Left renal cortex interstitium (tissue), 4 donors: ENCODE measurements at places on chromosomes 11 and 22.

- no peak for DNase-seq
These were observed 186.6 kb downstream of the CEP164 start for GRCh38 chr11:117514256-117514655.

GRCh38 chr11:61083601-61084147 lies 18.6 kb upstream of the CD5 start:
- DNase-seq, result no peak

- no peak for DNase-seq
These were observed 61.1 kb downstream of the KIAA1671 start for GRCh38 chr22:25013607-25014006.

DNA sequence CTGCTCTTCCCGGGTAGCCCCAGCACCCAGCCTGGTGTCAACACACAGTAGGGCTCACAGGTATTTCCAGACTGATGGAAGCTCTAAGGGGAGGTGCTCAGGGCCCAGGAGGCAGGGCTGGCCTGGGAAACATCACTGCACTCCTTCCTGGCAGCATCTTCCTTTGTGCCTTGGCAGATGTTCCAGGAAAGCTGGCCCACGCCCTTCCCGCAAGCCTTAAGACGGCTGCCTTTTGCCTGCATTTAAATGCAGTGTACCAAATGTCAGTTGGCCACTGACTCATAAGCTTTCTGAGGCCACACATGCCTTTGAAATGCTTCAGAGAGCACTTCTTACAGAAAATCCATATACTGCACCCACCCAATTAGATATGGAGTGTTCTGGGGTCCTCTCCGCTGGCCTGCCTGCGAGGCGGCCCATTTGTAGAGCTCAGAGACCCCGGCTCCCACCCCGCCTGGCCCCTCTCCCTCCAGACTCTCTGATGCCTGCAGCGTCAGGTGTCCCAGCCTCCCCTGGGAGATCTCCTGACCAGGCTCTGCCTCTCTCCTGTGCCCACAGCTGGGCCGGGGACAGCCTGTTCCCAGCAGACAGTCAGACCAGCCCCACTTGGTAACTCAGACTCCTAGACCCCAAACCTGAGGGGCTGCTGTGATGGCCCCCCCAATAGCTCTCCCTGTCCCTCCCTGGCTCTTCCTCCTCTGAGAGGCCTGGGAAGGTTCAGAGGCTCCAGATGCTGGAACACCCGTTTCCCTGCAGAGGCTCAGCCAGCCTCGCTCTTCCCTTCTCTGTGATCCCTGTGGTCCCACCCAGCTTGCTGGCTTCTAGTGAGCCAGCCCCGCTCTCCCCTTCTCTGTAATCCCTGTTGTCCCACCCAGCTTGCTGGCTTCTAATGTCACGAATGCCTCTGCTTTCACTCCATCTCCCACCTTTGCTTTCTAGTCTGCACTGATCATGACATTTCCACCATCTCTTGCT lies 47.6 kb upstream of the THY1 start:
- DNase-seq, result no peak

GRCh38 chr22:26546282-26546681 lies 34.0 kb upstream of the TFIP11 start:
- DNase-seq, result no peak

- DNase-seq, result no peak
These were observed 854.1 kb downstream of the TBC1D22A start for GRCh38 chr22:47616396-47617020.

GRCh38 chr11:10673501-10674062 lies 20.0 kb downstream of the IRAG1 start:
- no peak for DNase-seq

DNA sequence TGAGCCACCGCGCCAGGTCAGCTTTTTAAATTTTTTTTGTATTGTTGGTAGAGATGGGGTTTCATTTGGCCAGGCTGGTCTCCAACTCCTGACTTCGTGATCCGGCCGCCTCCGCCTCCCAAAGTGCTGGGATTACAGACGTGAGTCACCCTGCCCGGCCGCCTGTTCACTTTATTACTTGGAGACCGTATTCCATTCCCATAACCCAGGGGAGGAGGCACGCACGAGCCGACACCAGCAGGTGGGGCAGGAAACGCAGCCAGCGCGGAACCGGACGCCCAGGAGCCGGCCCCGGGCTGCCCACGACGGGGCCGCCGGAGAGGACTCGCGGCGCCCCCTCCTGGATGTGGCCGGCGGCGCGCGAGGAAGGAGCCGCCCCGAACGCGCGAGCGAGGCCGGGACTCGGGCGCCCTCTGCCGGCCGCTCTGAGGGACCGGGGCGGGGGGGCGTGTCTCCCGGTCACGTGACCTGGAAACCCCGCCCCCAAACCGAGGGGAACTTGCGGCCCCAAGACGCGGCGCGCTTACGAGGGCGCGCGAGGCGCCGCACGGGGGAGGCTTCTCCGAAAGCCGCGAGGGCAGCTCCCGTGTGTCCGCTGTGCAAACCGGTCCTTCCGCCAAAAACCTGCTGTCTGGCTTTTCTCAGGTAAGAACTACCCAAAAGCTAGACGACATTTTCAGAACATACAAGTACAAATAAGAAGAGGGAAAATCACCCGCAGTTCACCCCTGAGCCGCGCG lies 11.6 kb upstream of the RNH1 start:
- no peak for DNase-seq

- no peak for DNase-seq
These were observed 298.8 kb downstream of the SWAP70 start for GRCh38 chr11:9962722-9963121.

DNA sequence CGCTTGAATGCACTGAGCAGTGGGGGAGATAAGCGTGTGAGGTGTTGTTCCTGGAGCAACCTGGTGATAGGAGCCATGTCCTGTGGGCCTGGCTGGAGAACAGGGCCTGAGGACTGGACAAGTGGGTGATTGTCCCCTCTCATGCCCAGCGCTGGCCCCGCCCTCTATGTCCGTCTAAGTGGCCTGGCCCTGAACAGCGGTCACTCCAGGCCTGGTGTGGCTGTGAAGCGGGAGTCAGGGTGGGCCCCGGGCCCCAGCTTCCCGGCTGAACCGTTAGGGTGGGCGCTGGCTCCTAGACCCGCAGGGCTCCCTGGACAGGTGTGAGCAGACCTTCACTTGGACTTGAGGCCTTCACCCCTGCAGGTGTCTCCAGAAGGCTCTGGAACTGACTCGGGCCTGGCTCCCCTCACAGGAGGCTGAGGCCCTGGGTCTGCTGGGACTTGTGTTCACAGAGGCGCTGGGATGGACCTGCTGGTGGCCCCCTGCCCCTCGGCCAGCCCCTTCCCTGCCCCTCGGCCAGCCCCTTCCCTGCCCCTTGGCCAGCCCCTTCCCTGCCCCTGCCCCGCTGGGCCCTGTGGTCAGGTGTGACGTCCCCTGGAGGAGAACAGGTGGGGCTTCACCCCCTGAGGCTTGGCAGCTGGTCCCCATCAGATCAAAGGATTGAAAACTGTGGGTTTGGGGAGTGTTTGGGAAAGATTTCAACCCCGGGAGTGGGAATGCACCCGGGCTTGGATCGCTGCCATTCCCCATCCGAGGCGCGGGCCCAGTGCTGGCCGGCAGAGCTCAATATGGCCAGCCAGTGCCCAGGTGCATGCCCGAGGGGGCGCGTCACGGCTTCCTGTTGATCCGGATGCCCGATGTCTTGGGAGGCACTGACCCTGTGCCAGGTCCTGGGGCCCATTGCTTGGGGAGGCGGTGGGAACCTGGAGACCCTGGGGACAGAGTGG lies 3.2 kb upstream of the MUC6 start:
- no peak for DNase-seq

- DNase-seq, result no peak
These were observed 830.8 kb downstream of the TBC1D22A start for GRCh38 chr22:47593291-47593690.

DNA sequence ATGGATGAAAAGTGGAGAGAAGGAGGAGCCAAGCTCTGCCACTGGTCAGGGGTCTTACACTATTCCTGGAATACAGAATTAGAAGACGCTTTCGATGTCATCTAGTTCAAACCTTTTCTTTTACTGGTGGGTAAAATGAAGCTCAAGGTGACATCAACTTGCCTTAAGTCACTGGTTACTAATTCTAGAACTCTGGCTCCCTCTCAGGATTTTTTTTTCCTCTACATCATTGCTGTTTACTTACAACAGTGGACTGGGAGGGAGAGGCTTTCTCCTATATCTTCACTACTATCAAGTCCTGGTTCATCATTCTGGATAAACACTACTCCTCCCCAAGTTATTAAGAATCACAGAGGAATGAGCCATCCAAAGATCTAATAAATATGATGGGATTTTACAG lies 82.9 kb downstream of the ETS1 start:
- no peak for DNase-seq

GRCh38 chr11:113341388-113342165 lies 27.2 kb downstream of the TTC12 start:
- DNase-seq, result no peak

DNA sequence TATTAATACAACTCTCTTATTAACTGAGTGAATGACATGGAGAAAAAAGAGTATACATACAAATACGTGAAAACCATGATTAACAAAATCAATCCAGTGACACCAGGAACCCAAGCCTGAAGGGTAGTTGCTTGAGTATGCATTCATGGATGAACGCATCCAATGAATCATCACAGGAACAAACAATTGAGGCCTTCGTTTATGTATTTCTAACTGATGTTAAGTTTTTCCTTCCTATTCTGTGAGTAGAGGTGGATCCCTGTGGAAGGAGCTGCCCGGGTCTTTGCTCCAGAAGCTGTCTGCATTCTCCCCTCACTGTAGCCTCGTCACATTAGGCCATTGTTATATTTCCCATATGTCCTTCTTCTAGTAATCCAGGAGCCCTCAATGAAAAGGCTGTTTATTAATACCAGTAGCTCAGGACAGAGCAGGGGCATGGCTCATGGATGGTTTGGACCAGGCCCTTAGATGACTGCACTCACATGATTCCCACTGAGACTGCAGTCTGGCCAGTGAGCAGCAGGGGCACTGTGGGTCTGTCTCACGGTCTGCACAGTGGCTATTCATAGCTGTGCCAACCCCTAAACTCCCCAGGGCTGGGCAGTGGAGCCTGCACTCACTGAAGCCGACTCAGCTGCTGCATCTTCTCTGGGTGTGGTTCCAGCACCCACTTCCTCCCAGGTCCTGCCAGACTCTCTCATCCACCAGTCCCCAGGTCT lies 128.1 kb upstream of the TOP3B start:
- peak; percentile 23 for DNase-seq

GRCh38 chr22:23591846-23592245 lies 11.8 kb upstream of the IGLL1 start:
- DNase-seq, result no peak

- no peak for DNase-seq
These were observed 63.4 kb downstream of the FLI1 start for GRCh38 chr11:128757235-128757711.

- no peak for DNase-seq
These were observed 7.0 kb downstream of the ALDH3B1 start for GRCh38 chr11:68016904-68017817.
